ENCODE measurements at places on chromosomes 6 and 20.

DNA sequence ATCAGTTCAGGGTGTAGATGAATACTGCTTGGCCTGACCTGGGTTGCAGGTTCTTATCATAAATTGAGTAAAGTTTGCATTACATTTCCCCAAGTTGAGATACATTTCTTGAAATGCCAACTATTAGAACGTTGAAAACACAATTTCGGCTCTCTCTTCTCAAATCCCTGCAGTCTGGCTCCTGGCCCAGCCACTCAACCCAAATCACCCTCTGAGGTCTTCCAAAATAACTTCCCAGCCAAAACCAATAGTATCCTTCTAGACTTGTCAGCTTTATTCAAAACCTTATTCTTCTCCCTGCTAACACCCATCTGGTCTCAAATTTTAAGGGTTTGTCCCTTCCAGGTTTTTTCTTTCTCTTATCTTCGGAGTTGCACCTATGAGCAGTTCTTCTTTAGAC lies 263.6 kb downstream of the EYA4 start:
- no peak for DNase-seq

DNA sequence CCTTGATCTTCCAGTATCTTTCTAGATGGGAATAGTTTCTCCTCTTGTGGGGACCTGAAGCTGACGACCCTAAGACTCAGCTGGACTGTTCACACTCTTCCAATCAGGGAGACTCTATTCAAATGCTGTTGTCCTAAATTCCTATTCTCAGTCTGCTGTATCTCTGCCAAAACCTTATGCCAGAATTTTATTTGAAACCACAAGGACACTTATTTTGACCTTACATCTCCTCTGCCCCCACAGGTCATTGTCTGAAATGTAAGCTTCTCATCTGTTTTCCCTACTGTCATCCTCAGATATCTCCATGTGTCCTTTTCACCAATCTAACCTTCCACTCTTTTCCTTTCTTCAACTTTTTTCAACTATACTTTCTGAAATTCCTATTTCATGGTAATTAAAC lies 289.5 kb upstream of the SGK1 start:
- DNase-seq: no peak

- no peak for DNase-seq
Observed at GRCh38 chr20:20687319-20687718, 25.1 kb downstream of the RALGAPA2 start.

- DNase-seq: no peak
Observed at GRCh38 chr6:161568885-161569456, 295.1 kb upstream of the AGPAT4 start.

- no peak for DNase-seq
Observed at GRCh38 chr20:16230402-16230801, 342.8 kb downstream of the KIF16B start.

Measured in suppressor macrophage treated with lipopolysaccharide for 4 hours (primary cell).